ENCODE measurements at places on chromosomes 16 and 17.

DNA sequence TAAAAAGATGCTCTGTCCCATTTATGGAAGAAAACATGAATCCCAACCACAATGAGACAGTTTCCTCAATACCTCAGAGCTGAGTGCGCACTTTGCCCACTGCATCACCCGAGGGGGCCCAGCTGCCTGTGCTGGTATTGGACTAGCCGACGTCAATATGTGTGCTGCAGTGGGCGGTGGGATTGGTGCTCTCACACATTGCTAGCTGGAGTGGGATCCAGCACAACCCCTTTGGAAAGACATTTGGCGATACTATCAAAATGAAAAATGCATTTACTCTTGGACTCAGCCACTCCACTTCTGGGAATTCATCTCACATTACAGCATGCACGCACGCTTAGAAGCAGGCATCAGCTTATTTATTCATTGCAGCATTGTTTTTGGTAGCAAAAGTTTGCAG is 289.2 kb upstream of the FOXF1 start:
- peak; percentile 46 for DNase-seq

DNA sequence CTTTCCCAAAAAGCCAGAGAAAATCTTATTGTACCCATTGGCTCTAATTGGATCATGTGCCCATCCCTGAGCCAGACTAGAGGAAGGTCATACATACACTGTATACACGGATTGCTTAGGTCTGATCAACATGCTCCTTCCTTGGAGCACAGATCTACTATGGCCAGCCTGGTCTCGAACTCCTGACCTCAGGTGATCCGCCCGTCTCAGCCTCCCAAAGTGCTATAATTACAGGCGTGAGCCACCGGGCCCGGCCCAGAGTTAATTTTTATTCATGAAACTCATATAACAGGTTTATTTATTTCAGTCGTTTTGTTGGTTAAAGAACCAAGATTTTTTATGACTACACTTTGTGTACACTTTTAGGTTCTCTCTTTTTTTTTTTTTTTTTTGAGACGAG is 1.2 kb upstream of the TAOK1 start:
- DNase-seq, result no peak

DNA sequence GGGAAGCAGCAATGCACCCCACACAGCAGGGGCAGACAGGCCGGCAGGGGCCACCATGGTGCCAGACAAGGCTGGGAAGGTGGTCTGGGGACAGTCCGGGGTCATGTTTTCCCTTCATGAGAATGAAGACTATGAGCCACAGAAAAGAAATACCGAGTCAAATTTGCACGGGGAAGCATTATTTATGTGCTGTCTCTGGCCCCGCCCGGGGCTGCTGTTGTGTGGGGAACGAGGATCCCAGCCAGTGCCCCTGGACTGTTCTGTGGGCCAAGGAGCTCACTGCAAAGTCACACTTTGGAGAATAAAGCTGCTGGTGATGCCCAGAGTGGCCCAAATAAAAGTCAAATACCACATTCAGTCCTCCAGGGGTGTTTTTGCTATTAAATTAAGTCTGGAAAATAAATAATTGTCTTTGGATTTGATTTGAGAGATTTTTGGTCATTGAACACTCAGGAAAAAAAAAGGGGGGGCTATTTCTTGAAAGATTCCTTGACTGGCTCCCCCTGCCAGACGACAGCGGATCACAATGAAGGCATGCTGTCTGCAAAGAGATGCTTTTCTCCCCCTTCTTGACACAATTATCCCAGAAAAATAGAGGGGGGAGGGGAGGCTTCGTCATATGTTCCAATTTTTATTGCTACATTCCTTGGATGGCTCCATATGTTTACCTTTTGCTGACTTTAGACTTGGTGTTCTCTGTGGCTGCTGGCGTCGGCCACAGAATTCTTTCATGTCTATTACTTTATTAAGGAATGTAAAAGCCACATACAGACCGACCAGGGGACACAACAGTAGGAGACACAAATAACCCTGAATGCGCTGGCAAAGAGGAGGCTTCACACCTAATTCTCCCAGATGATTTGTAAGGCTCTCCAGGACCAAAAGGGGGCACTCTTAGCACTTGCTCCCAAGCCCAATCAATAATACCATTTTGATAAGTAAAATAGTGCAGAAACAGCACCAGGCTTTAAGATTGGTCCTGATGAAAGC is 27.1 kb upstream of the ANKFN1 start:
- DNase-seq, result peak; percentile 79

DNA sequence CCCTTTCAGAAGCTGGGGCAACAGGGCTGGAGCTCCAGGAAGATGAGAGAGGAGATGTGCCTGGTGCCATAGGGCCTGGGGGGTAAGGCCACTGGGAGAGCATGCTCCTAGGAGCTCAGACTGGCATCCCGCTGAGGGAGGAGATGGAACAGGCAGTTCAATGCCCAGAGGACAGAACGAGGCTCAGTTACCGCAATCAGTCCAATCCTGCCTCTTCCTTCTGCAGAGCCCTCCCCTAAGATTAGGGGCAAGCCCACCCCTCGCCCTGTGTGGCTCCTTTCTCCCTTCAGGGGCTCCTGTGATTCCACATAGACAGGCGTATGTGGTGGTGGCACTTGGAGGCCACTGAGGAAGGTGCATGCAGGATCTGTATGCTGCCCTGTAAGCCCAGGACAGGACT is 2.4 kb downstream of the CCDC42 start:
- no peak for DNase-seq

GRCh38 chr17:62644487-62645173 is 17.2 kb downstream of the MRC2 start:
- no peak for DNase-seq

All from fibroblast of skin of scalp (primary cell).